ENCODE measurements at places on chromosomes 6 and 20.

DNA sequence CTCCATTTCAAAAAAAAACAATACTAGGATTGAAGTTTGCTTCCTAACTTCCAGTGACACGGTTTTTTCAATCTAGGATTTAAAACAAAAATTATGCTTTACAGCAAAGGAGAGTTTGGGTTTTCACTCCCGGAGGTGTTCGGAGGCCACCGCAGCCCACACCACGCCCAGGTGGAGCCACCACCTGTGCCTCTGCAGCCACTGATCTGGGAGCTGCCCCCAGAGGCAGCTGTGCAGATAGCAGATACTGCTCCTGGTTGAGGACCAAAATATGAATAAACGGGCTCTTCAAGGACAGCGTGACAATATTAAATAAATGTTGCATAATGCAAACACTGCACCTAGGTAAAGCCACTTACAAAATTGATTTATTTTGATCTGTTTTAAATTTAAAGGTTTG lies 30.2 kb downstream of the DLL1 start:
- no peak for DNase-seq

GRCh38 chr20:62027116-62027515 lies 38.6 kb downstream of the TAF4 start:
- peak; percentile 56 for DNase-seq

- no peak for DNase-seq
Measured at GRCh38 chr20:63483834-63484233, 11.4 kb upstream of the KCNQ2 start.

- DNase-seq: no peak
Measured at GRCh38 chr20:24692446-24693200, 223.2 kb downstream of the SYNDIG1 start.

- peak; percentile 64 for DNase-seq
Measured at GRCh38 chr6:40719671-40720374, 132.7 kb upstream of the LRFN2 start.

DNA sequence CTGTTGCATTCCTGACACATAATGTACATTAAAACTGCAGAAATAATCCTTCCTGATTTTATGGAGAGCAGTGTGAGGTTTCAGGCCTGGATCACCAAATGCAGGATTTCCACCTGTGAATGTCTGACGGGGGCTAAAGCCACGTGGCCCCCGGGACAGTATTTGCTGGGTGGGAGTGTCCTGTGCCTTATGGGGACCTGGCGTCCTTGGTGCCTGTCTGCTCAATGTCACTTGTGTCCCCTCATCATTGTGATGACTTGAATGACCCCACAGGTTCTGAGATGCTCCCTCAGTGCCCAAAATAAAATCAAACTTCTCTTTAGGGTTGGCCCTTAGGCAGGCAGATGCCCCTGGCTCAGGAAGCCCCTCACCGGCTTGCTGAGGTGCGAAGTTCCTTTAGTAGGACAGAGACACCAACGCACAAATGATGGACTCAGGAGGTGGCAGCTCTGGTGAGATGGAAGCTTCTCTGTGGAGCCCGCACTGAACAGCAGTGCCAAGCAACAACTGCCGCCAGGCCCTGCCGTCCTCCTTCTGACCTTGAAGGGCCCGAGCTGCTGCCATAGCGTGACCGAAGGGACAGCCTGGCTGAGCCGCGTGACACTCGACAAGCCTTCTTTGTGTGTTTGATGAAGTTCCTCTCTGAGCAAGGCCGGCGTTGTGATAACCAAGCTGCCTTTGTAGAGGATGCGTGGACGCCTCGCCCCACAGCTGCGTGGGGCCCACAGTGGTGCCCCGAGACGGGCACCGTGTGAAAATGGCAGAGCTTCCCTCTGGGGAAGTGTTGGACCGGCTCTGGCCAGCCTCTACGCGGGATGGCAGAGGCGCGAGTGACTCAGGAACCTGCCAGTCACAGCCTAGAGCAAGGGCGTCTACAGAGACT lies 30.9 kb downstream of the FRMD1 start:
- no peak for DNase-seq

DNA sequence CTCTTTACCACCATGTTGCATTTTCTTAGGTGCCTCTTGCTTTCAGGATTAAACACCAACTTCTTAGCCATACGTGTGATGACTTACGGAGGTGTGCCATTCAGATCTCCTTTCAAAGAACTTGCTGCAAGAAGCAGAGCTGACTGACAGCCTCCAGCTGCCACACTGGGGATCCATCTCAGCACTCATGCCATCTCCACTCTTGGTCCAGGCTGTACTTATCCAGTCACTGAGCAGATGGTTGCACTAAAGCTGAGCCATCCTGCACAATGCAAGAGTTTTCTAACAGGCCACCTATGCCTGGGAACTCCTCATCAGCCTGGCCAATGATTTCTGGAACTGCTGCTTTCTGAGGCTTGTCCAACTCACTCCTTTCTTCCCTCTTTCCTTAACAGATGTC lies 31.4 kb upstream of the KIF6 start:
- DNase-seq: no peak

DNA sequence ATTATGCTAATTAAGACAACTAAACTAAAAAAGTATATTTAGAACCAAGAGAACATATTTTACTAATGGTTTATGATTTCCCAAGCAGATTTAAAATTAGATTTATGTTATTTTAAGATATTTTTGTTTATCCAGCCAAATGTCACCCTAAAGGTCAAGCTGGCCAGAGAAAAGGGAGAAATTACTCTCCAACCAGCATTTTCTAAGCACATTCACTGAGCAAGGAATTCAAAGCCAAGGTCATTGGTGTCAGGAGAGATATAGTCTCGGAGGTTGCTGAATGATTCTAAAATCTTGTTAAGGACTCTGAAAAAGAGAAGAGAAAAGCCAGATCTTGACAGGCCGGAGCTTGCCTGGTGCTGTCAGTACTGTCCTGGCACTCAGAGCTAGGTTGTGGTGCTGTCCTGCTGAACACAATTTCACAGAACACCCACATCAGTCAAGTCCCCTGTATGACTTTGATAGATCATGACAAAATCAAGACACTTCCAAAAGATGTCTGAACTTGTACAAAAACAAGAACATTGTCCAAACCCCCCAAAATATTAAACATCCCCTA lies 222.3 kb upstream of the SMLR1 start:
- no peak for DNase-seq

GRCh38 chr6:155455766-155456165 lies at the start of gene NOX3:
NOX3 (minus strand) TSS chr6:155455839; CDS start chr6:155455800, 39 bp downstream.
- no peak for DNase-seq

DNA sequence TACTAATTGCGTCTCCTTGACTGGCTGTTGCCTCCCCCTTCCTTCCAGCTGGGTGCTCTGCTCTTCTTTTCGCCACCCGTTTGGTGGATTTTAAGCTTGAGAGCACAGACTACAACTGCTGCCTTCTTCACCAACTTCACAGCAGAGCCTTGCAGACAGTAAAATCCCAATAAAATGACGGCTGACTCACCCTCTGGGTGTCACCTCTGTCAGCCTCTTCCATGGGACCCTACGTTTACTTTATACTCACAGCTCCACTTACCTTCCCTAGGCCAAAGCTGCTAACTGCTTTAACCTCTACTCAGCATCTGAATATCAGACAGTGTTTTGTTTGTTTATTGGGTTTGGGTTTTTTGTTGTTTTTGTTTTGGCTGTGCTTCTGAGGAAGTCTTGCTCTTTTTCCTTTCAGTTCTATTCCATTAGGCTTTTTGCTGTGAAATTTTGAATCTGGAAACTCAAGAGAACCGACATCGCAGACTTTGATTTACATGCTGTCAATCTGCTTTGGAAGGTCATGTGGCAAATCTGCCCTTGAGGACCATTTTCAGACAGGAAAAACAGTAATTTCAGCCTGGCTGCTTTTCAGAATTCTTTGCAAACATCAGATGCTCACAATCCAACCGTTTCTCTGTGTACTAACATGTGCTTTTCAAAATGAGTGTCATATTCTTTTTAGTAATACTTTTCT lies 2.4 kb downstream of the AGPAT4 start:
- no peak for DNase-seq

DNA sequence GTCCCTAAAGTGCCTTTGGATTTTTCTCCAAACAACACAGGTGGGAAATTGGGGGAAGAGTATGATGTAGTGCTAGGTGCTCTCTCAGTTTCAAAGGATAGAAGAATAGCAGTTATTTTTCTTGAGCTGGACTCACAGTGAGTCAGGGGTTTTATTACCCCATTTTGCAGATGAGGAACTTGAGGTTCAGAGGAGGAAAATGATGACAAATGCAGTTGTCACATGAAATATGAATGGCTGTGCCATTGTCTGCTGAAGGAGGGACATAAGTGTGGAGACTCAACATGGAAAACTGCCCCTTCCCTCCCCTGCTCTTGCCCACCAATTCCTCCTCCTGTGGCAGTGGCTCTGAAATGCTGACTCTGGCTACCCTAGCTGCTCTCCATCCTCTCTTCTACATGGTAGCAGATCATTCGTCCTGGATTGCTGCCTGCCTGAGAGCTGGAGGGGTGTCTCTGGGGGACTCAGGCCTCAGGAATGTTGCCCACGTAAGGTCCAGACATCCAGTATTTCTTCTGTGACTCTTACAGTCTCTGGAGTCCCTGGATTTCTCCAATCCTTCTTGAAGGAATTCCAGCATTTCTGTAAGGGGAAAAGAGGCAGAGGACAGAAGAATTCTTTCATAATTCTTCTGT lies 37.6 kb upstream of the EPB41L1 start:
- peak; percentile 94 for DNase-seq

- DNase-seq: no peak
Measured at GRCh38 chr6:36249536-36249935, 20.3 kb upstream of the PNPLA1 start.

DNA sequence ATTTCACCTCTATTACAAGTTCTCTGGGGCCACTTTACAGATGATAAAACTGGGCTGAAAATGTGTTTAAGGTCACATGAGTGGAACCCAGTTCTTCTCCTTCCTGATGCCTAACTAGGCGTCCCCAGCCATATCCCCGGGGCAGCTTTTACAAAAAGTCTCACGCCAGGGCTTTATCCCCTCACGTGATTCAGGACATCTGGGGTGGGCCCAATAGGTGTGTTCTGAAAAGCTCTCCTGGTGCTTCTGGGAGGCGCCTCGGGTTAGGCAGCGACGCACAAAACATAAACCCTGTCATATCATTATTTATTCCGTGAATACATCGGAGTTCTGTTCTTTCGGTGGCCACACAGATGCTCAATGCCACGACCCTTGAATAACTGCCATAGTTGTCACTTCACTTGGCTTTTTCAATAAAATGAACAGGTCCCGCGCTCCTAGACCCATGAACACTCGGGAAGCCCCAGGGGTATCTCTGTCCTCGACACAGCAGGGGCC lies 32.1 kb downstream of the SF3B5 start:
- DNase-seq: no peak

DNA sequence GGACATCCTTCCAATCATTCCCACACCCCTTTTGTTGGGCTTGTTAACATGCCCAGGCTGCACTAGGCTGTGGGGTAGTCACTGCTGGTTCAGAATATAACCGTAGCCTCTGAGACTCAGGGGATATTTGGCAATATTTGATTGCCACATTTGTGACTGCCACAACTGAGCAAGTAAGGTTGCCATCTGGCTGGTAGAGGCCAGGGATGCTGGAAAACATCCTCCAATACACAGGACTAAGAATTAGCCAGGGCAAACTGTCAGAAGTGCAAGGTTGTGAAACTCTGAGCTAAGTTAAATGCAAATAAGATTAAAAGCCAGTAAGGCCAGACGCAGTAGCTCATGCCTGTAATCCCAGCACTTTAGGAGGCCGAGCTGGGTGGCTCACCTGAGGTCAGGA lies 112.0 kb downstream of the ZMYND8 start:
- DNase-seq: no peak

- DNase-seq: no peak
Measured at GRCh38 chr6:135319819-135320218, 138.7 kb downstream of the MYB start.

GRCh38 chr20:57222631-57222950 lies 43.9 kb downstream of the BMP7 start:
- DNase-seq: no peak

- DNase-seq: no peak
Measured at GRCh38 chr6:37188962-37189510, 19.1 kb downstream of the PIM1 start.

DNA sequence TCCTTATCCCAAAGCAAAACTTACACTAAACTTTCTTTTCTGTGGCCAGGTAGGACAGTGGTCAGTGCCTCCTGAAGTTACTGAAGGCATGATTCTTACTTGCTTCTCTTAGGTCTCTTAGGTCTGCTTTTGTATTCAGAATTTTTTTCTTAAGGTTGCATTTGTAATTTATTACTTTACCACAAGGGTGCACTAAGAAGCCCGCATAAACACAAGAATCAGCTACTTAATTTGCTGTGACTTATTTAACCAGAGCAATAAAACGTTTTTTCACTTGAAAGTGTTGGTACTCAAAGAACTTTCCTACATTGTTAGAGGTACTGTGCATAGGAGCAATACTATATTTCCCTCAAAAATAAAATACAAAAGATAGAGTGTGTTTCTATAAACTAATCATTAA lies 75.4 kb upstream of the LAMA2 start:
- peak; percentile 37 for DNase-seq

All from AG20443 (cell line).